GM23338 (cell line): ENCODE measurements at places on chromosomes 11 and 22.
A peak's percentile ranks its signal among the peaks of the same experiment; 100 is the strongest.

GRCh38 chr11:44727114-44727372, 281 bp downstream of the TSPAN18 start:
- H3K4me1 ChIP-seq: peaks cover 53% of the 10 kb centered on the region
- no peak overlapping the region for H3K27ac ChIP-seq
- peaks cover 81% of the 10 kb centered on the region for H3K27me3 ChIP-seq
- no peaks in the 10 kb centered on the region for H3K36me3 ChIP-seq
- no peak for DNase-seq

DNA sequence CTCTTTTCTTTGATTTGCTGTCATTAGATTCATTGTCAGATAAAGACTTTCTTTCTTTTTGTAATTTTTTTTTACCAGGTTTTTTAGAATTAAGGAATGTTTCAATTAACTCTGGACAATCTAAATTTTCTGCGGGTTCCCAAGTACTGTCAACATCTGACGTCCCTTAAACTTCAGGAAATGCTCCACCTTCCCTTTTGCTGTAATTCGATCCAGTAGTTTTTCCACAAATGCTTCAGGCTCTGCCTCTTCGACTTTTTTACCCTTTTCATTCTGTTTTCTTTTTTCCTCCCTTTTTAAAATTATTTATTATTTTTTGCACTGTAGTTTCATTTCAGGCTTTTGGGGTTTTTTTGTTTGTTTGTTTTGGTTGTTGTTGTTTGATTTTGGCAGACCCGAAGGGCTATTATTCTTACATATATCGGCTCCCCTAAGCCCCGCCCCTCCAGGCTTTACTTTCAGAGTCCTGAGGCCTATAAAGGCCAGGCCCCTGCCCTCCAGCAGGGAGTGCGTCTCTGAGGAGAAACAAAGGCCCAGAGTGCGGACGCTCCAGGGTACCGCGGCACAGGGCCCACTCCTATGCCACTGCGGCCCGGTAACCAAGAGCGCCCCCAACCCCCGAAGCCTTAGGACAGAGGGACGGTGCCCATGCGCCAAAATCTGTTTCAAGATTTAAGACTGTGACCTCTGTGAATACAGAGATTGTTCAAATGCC, 116.4 kb downstream of the TYR start:
- peak; percentile 67 for DNase-seq
- H3K27me3 ChIP-seq: no peaks in the 10 kb centered on the region
- H3K27ac ChIP-seq: peak overlapping the region; percentile 23; the same call in 1 of the 2 replicates
- peaks cover 8% of the 10 kb centered on the region for H3K4me1 ChIP-seq

- peak; percentile 80 for DNase-seq
- no peak within 1 kb of the TSS for H3K27ac ChIP-seq
- peaks cover 32% of the 10 kb centered on the region for H3K27me3 ChIP-seq
- H3K4me1 ChIP-seq: peaks cover 23% of the 10 kb centered on the region
- no peaks in the 10 kb centered on the region for H3K36me3 ChIP-seq
These were observed at the start of gene MYRF for GRCh38 chr11:61752117-61752924. MYRF (plus strand) TSS chr11:61752636; CDS start chr11:61752745, 109 bp downstream.

DNA sequence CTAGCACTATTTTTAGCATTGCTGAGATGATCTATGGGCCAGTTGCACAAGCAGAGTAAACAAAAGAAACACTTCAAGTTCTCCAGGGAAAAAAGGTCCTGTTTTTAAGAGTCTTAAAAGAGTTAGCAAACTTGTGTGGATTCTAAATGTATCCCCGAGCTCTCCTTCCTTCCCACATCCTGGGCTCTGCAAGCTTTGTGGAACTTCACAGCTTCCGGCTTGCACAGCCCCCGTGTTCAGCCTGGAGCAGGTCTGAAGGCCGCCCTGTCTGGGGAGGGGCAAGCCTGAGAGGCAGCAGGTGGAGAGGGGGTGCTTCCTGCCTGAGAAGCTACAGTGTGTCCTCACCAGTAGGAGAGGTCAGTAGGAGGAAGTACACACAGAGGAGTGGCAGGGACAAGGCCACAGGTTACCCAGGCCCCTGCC, 35.1 kb upstream of the SUSD2 start:
- peak; percentile 75 for DNase-seq
- H3K27me3 ChIP-seq: no peaks in the 10 kb centered on the region
- peaks cover 24% of the 10 kb centered on the region for H3K4me1 ChIP-seq
- no peak overlapping the region for H3K4me3 ChIP-seq
- no peaks in the 10 kb centered on the region for H3K36me3 ChIP-seq

DNA sequence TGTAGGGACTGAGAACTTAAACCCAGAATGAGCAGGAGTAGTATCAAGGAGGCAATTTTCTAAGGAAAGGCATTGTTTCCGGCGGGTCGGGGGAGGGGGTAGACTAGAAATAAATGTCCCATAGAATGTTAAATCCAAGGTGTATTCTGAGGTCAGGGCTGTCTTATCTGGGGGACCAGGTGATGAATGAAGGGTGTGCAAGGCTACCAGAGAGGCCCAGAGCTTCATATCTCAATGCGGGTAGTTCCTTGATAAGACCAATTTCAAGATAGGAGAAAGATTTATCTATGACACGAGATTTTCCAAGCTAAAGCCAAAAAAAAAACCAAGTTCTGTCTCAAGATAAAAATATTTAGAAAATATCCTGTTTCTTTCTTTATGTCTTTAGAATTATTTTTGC, 8.3 kb upstream of the RCE1 start:
- no peaks in the 10 kb centered on the region for H3K4me1 ChIP-seq
- H3K27me3 ChIP-seq: no peaks in the 10 kb centered on the region
- no peaks in the 10 kb centered on the region for H3K36me3 ChIP-seq
- no peak overlapping the region for H3K4me3 ChIP-seq
- no peak for DNase-seq
